Mucosa of descending colon (tissue), 3 donors: ENCODE measurements at places on chromosomes 7 and 10. TPM values are rescaled to one million over a fixed set of nuclear protein-coding genes. Genes with fewer than 3 reads are reported as not detected.

GRCh38 chr7:136685501-136686173 lies 182.8 kb upstream of the CHRM2 start:
- DNase-seq = no peak

- DNase-seq = no peak
Measured at GRCh38 chr7:33720870-33721269, 184.5 kb upstream of the BMPER start.

- DNase-seq = no peak
Measured at GRCh38 chr10:103188853-103189252, 4.2 kb downstream of the NT5C2 start.

Gene C10orf143
- 2.3 TPM for total RNA-seq

DNA sequence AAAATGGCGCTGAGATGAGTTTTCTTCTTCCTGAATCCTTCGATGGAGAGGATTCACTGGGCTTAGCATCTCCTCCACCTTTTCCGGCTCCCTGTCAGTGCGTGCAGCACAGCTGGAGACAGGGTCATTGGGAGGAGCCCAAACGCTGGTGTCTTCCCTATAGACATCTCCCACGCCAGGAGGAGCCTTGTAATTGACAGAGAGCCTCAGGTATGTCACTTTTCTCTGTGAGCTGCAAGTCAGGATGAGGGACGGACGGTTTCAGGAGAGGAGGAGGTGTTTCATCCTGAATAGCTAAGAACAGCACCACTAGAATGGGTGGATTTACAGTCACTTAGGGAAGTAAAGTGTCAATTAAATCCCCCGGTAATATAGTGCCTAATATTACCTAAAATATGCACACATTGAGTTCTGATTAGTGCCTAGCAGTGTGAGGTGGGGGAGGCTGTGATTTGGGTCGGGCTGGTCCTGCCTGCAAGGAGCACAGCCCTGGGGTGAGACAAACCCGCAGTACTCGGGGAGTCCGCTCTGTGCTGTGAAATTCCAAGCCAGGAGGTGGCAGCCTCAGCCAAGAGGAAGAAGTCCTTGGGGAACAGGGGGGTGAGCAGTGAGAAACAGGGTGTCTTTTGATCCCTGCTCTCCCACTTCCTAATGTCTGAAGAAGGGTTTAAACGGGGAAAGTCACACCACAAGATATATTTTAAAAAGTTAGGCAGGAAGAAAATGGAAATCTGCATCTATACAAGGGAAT lies 28.2 kb downstream of the IL15RA start:
- no peak for DNase-seq

- no peak for DNase-seq
Measured at GRCh38 chr7:139131-139530, 53.2 kb upstream of the FAM20C start.

DNA sequence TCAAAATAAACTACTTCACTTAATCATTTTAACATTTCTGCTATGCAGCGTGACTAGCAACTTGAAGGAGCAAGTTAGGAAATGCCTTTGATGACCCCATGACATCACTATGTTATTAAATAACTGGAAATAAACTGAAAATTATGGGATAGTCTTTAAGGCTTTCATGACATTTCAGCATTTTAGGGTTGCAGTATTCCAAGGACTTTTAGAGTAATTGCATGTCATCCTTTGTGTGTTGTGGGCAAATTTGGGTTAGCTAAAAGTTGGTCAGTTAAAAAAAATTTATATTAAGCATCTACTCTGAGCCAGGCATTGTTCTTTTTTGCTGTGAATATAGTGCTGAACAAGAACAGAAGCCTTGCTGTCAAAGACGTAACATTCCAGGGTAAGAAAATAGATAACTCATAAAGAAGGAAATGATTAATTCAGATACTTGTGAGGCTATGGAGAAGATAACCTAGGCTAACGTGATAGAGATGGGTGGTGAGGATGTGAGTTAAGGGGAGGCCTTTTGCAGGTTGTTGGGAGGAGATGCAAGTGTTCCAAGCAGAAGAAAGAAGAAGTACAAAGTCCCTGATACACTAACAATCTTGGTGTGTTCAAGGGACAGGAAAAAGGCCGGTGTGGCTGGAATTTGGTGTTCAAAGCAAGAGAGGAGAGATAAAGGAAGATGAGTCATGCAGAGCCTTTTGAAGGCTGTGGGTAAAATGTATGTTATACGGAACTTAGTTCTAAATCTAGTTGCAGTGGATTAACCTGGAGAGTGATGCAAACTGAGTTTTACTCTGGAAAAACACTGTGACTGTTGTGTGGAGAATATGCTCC lies 610.2 kb downstream of the AUTS2 start:
- no peak for DNase-seq

DNA sequence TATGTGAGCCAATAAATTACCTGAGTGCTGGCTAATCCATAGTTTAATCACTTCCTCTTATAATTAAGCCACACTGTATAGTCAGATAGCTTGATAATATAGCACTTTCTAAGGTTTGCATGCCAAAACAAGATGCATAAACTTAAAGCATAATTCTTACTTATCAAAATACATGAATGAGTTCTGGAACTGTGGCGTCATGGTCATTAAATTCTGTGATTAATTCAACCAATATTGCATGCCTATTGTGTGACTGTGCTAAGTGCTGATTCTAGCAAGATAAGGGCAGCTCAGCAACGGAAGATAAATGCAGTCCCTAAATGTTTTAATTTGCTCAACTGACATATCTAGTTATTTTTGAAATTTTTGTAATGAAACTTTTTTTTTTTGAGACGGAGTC lies 29.7 kb downstream of the HOXA1 start:
- DNase-seq = no peak

DNA sequence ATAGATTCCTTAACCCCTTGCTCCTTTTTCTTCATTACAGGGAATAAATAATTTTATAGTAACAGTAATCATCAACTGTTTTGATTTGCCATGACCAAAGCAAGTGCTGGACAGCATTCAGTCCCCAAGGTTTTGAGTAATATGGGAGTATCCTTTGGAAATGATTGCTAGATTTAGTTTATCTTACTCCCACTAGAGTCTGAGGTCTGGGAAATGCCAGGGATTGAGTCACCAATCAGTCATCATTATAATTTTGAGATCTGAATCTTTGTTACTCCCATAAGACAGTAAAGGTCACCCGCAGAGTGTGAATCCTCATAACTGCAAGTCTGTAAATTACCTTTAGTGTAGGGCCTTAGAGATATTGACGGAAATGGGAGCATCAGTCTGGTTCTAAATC lies 133.7 kb upstream of the SEMA3E start:
- no peak for DNase-seq

Gene SCART1
- 3.7 TPM for total RNA-seq

- no peak for DNase-seq
Measured at GRCh38 chr7:98254951-98255610, 3.0 kb upstream of the TECPR1 start.

- no peak for DNase-seq
Measured at GRCh38 chr7:17471325-17471724, 172.9 kb downstream of the AHR start.

- DNase-seq = no peak
Measured at GRCh38 chr10:51488766-51489408, 210.5 kb downstream of the CSTF2T start.

Gene CALML5
- total RNA-seq = not detected

Gene SLC18A2
- total RNA-seq = 1.6 TPM
